ENCODE measurements at places on chromosomes 13 and 19.

- no peak for DNase-seq
Measured at GRCh38 chr19:17025361-17025760, 1.2 kb downstream of the CPAMD8 start.

GRCh38 chr13:20425819-20426219 lies 99.8 kb downstream of the CRYL1 start:
- no peak for DNase-seq

GRCh38 chr19:42234364-42234763 lies 8.0 kb downstream of the GSK3A start:
- no peak for DNase-seq

GRCh38 chr19:2317756-2318155 lies 9.8 kb upstream of the LINGO3 start:
- DNase-seq: no peak

DNA sequence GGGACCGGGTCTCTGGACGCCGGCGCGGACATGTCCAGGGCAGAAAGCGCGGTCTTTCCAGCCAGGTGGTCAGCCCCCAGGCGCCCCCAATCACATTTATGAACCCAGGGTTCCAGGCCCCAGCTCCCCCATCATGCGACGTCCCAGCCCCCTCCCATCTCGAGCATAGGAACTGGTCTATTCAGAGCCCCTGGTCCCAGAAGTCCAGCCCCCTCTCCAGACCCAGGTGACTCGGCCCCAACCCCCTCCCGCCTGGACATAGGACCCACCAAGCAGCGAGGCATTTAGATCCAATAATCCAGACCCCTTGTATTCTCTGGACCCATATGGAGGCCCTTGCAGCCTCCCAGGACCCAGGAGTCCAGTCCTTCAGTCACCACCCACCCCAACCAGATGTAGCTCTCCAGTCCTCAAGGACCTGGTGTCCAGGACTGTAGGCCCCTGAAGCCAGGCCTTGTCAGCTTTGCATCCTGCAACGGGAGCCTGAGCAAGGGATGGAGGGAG lies 501 bp downstream of the APLP1 start:
- no peak for DNase-seq

DNA sequence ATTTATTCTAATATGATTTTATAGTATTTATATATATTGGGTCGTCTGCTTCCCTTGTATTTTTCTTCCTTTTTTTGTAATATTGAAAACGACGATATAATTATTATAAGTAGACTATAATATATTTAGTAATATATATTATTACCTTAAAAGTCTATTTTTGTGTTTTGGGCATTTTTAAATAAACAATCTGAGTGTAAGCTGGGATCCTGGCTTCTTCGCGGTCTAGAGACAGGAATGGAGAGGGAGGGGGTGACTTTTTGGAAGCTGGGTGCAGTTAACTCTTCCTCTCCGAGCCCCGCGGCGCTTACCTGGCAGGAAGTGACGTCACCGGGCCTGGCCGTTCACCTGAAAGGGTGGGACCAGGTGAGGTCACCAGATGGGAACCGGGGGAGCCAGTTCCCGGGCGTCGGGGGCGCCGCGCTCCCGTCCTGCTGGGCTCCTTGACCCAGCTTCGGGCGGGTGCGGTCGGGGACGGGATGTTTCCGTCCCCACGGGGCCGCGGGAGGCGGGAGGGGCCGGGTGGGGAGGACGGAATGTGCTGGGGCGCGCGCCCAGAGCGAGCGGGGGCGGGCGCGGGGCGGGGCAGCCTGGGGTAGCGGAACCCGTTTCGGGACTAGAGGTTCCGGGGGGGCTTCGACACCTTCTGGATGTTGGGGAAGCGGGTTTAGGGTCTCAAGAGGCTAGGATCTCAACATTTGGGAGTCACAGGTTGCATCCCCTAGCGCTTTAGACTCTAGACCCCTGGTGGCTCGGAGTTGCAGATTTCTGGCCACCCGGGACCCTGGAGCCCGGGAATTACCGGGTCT lies 2.8 kb downstream of the ZFP36 start:
- peak; percentile 81 for DNase-seq

- DNase-seq: no peak
Measured at GRCh38 chr13:109642358-109642757, 144.0 kb downstream of the IRS2 start.

DNA sequence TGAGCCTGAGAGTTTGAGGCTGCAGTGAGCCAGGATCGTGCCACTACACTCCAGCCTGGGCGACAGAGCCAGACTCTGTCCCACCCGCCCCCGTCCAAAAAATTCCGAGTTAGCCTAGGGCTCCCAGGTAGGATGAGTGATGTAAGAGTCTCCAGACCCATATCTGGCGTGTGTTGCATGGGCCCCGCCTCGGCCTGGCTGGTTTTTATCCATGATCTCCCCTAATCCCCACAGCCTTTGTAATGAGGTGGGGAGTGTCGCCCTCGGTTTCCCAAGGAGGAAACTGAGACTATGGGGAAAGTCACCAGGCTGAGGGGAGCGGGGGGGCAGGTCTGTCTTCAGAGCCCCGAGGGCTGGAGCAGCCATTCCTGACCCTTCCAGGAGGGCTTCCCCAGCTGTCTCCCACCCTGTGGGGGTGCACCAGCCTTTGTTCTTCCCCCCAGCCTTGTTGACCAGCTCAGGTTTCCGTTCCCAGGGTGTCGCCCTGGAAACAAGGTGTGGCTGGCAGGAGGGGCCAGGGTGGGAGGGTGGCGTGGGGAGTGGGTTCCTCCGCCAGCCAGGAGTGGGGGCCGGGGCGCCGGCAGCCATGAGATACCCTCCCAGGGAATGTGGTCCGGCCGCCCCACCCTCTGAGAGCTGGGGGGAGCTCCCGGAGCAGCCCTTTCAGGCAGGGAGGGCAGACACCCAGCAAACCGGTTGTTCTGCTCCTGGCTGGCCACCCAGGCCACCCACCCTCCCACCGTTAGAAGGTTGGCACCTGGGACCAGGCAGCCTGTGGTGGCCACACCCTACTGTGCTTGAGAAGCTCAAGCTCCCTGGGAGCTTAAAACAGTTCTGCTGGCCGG lies 11.5 kb downstream of the MYH14 start:
- DNase-seq: no peak

DNA sequence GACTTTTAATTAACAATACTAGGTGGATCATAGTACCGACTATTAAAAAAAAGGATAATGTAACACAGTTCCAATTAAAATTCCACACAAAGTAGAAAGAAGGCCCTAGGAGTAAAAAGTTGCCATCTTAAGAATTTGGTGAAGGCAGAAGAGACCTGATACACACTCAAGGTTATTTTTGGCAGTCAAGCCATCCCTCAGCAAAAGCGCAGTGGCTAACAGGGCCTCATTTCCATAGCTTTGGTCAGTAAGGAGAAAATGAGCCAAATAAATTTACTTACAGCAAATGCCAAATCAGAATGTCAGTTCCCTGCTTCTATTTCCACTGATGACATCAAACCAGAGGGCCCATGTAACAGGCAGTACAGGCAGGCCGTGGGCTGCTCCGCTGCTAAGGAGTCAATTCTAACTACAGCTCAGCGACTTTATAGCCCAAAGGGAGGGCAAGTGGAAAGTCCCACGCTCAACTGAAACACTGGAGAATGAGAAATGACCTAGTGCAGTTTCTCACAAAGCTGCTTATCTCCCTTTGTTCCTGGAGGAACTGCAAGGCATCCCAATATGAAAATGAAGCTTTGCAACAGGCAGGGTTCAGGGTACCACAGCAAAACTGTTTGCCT lies 6.3 kb downstream of the ARGLU1 start:
- DNase-seq: no peak

GRCh38 chr13:52852444-52852843 lies 4.0 kb upstream of the PCDH8 start:
- DNase-seq: no peak

GRCh38 chr13:77040835-77041234 lies 13.9 kb upstream of the FBXL3 start:
- DNase-seq: no peak

DNA sequence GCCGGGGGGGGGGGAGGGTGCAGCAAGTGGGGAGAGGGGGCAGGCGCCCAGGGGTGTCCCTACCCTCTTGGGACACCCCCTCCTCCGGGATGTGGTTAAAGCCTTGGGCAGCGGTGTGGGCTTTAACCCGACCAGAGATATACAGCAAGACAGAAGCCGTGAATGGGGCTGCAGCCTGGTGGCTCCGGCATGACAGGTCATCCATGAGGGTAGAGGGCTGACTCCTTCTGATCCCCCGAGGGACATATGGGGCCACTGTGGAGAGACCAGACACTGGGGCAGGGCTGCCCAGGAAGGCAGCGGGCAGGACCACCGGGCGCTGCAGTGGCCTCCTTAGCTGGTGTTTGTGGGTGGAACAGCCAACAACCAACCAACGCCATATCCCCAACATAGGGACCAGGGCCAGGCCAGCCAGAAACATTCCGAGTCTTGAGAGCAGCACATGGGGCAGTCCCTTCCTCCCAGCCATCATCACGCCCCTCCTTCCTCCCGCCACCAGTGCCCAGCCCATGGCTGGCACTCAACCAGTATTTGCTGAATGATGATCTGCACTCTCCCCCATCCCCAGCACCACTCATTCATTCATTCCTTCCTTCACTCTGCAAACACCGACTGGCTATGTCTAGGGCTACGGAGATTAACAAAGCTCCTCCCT lies 18.2 kb downstream of the ELAVL1 start:
- DNase-seq: no peak

- DNase-seq: no peak
Measured at GRCh38 chr19:33469171-33470039, 52.2 kb downstream of the PEPD start.

DNA sequence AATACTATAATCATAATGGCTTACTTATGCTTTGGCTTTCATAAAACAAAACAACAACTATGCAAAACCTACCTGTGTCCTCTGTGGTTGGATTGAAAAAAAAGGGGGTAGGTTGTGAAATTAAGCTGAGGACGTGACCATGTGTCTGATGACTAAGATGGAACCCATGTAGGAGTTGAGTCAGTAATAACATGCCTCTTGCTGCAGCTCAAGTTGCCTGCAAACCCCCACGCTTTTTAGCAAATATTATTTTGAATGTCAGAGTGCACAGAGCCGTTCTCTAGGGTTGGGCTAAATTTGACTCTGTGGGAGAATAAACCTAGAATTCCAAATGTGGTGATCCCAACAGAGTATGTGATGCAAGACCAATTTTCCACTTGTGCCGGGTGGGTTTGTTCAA lies 209.3 kb downstream of the KCNRG start:
- DNase-seq: peak; percentile 67

GRCh38 chr19:1307320-1307719 lies 21.6 kb downstream of the EFNA2 start:
- DNase-seq: no peak

GRCh38 chr19:3782330-3782729 lies 3.9 kb downstream of the MATK start:
- no peak for DNase-seq

DNA sequence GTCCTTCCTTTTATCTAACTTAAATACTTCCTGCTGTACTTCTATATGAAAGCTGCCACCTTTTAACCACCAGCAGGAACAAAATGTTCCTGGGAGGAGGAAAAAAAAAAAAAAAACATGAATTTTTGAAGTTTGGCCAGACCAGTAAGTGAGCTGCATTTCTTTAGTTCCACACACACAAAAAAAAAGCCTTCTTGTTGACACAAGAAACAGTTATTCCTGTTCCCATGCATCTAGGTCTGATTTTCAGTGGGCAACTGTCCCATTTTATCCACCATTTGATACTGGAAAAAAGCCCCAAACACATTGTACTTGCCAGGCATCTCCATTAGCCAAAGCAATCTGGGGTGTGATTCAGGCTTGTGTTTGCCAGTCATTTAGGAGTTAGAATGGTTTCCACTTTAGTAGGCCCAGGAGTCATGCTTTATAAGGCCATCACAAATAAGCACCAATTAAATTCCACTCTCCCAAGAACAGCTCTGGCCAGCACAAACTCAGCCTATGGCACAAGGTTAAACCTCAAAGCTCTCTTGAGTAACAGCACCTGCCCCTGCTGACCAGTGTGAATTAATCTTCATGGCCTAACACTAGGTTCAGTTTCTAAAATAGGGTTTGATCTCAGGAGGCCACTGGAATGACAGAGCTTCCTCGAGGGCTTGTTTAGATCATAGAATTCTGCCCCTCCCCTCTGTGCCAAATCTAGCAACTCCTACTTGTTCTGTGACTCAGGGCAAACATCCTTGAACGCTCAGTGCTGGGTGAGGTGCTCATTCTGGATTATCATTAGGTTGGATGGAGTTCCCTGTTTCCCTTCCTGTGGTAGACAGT lies 67.1 kb downstream of the NUFIP1 start:
- peak; percentile 75 for DNase-seq

DNA sequence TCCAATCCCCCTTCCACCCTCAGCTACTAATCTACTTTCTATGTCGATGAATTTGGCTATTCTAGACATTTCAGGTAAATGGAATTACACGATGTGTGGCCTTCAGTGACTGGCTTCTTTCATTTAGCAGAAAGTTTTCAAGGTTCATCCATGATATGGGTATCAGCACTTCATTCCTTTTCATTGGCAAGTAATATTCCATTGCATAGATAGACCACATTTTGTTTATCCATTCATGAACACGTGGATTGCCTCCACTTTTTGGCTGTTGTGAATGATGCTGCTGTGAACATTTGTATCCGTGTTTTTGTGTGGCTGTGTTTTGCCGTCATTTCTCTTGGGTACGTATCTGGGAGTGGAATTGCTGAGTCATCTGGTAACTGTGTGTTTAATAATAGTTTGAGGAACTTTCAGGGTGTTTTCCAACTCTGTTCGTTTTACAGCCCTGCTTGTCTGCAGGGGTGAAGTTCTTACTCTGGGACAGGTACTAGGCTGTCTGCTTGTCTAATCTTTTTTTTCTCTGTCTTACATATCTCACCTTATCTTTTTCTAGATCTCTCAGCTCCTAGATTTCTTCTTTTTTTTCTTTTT lies 32.5 kb downstream of the MARK4 start:
- DNase-seq: no peak

- DNase-seq: no peak
Measured at GRCh38 chr13:98428256-98428966, 148.5 kb downstream of the STK24 start.

DNA sequence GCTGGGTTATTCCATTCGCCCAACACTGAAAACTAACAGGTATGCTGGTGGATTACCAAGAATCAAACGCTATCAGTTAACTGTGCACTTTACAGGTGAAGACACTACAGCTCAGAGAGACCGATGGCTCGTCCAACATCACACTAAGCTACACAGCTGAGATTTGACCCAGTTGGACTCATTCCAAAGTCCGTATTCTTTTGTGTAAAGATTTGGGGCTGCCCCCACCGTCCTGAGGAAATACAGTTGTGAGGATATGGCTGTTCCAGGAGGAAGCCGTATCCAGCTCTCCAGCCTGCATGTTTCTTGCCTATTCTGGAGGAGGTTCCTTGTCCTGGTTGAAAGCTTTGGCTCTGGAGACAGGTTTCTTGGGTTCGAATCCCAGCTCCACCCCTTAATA lies 4.2 kb downstream of the ZSCAN5A start:
- DNase-seq: no peak

GRCh38 chr13:49549289-49549688 lies 36.1 kb downstream of the RCBTB1 start:
- DNase-seq: no peak

- DNase-seq: no peak
Measured at GRCh38 chr19:34319785-34320184, 45.2 kb upstream of the GPI start.

- no peak for DNase-seq
Measured at GRCh38 chr19:46155237-46155636, 7.2 kb downstream of the IGFL2 start.

- no peak for DNase-seq
Measured at GRCh38 chr13:98782654-98783053, 30.2 kb upstream of the SLC15A1 start.
